Muscle of leg (tissue), 16 donors: ENCODE measurements at places on chromosomes 12 and 14. TPM values are rescaled to one million over a fixed set of nuclear protein-coding genes. Genes with fewer than 3 reads are reported as not detected.

DNA sequence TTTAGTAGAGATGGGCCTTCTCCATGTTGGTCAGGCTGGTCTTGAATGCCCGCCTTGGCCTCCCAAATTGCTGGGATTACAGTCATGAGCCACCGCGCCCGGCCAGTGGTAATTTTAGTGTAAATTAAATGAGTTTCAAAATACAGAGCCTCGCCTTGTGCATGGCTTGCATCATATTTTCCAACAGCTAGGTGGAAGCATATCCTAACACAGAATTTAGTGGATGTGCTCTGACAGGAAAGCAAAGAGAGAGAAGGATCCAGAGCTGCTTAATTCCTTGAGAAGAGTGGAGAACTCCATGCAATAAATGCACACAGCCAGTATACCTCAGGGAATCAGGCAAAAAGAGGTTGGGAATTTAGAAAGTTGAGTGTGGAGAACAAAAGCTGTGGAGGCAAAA, 2.5 kb downstream of the OR6C2 start:
- H3K27ac ChIP-seq: no peak overlapping the region
- H3K4me1 ChIP-seq: no peaks in the 10 kb centered on the region
- H3K27me3 ChIP-seq: no peaks in the 10 kb centered on the region
- peak; percentile 1 for DNase-seq
- no peaks in the 10 kb centered on the region for H3K36me3 ChIP-seq
- H3K4me3 ChIP-seq: no peak overlapping the region

Gene CEBPE
- 0.13 TPM for total RNA-seq

Gene UNC79
- 0.27 TPM for total RNA-seq

DNA sequence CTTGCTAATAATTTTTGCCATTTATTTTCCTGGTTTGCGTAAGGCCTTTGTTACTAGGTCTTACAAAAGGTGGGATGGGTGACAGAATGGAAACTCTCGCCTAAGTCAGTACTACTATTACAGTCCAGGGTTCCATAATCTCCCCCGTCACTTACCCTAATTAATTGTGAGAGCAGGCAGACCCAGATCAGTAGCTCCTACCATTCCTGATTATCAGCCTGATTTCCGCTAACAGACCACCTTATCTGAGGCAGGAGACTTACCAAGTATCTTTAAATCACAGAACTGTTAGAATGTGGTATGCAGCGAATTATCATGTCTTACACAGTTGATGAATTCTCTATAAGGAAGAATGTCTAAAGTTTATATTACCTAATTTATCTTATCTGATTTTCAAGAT, 234.7 kb downstream of the FOXN3 start:
- H3K27me3 ChIP-seq: no peaks in the 10 kb centered on the region
- H3K4me1 ChIP-seq: peaks cover 49% of the 10 kb centered on the region
- no peak overlapping the region for H3K4me3 ChIP-seq
- peaks cover 5% of the 10 kb centered on the region for H3K36me3 ChIP-seq
- no peak for DNase-seq

- H3K36me3 ChIP-seq: no peaks in the 10 kb centered on the region
- no peak overlapping the region for H3K27ac ChIP-seq
- H3K27me3 ChIP-seq: peaks cover 42% of the 10 kb centered on the region
- H3K4me1 ChIP-seq: no peaks in the 10 kb centered on the region
- no peak for DNase-seq
These were observed 140.0 kb upstream of the LHX5 start for GRCh38 chr12:113611652-113612051.

Gene ANO4
- 0.35 TPM for total RNA-seq

DNA sequence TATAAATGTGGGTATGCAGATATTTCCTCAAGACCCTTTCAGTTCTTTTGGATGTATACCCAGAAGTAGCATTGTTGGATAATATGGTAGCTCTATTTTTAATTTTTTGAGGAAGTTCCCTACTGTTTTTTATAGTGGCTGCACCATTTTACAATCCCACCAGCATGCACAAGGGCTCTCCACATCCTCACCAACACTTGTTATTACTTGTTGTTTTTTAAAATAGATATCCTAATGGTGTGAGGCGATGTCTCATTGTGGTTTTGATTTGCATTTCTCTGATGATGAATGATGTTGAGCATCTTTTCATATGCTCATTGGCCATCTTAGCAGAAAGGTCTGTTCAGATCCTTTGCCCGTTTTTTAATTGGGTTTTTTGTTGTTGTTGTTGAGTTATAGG, 47.1 kb downstream of the DIP2B start:
- no peaks in the 10 kb centered on the region for H3K36me3 ChIP-seq
- no peaks in the 10 kb centered on the region for H3K27me3 ChIP-seq
- H3K4me3 ChIP-seq: no peak overlapping the region
- DNase-seq: no peak

GRCh38 chr12:53795927-53796326, 44.1 kb upstream of the CISTR start:
- no peak overlapping the region for H3K4me3 ChIP-seq
- H3K4me1 ChIP-seq: no peaks in the 10 kb centered on the region
- no peak for DNase-seq
- no peak overlapping the region for H3K27ac ChIP-seq
- no peaks in the 10 kb centered on the region for H3K36me3 ChIP-seq

DNA sequence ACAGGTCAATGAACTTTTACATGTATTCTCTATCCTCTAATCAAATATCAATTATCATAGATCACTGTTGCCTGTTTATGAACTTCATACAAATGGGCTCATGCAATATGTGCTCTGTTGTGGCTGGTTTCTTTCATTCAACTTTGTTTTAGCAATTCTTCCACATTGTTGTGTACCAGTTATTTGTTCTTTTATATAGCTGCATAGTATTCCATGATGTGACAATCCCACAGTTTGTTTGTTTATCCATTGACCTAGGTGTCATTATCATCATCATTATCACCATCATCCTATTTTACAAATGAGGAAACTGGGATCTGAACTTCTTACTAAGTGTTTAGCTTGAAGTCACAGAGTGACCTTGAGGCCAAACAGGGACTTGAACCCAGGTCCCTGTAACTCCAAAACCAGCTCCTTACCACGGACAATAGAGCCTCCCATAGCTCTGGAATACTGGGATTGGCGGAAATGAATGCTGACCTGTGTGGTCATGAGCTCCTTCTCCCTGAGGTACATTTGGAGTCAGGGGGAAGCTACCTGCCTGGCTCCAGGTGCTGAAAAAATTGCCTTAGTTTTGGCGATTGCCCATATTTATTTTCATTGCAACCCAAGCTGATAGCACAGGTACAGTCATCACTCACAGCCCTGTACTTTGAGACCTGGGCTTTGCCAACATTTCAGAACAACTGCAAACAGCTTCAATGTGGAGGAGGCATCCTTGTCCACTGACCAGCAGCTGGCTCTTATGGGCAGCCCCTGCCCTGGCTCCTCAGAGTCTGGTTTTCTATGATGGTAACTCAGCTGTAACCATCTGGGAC, 9.2 kb downstream of the ZFP36L1 start:
- no peak overlapping the region for H3K4me3 ChIP-seq
- no peaks in the 10 kb centered on the region for H3K27me3 ChIP-seq
- H3K4me1 ChIP-seq: peaks cover 43% of the 10 kb centered on the region
- no peak overlapping the region for H3K27ac ChIP-seq
- peaks cover 23% of the 10 kb centered on the region for H3K36me3 ChIP-seq

Gene TPH2
- total RNA-seq: not detected

DNA sequence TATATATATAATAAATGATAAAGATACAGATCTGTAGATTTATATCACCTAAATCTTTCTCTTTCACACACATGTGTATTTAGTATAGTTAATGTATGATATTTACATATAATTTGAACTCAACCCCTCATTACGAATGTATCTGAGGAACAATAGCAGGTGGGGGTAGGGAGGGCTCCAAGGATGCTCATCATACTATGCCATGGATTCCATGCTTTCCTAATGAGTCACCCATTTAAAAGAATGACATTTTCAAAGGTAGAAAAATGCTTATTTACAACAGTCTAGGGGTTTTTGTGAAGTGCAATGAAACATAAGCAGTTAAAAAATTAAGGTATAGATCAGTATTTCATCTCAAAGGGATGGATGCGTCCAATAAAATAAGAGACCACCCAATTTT, 181.6 kb downstream of the SOX5 start:
- no peaks in the 10 kb centered on the region for H3K36me3 ChIP-seq
- no peaks in the 10 kb centered on the region for H3K27me3 ChIP-seq
- H3K4me1 ChIP-seq: no peaks in the 10 kb centered on the region
- H3K4me3 ChIP-seq: no peak overlapping the region
- no peak overlapping the region for H3K27ac ChIP-seq

- H3K4me3 ChIP-seq: no peak overlapping the region
- H3K4me1 ChIP-seq: peaks cover 6% of the 10 kb centered on the region
- H3K27me3 ChIP-seq: no peaks in the 10 kb centered on the region
- peak overlapping the region; percentile 70 for H3K27ac ChIP-seq
- DNase-seq: peak; percentile 84
These were observed 26.8 kb upstream of the DAAM1 start for GRCh38 chr14:59161561-59162175.

Gene AICDA
- 0.40 TPM for total RNA-seq

GRCh38 chr12:125053821-125054220, 11.4 kb upstream of the AACS start:
- no peak overlapping the region for H3K4me3 ChIP-seq
- H3K27ac ChIP-seq: no peak overlapping the region
- no peaks in the 10 kb centered on the region for H3K36me3 ChIP-seq
- H3K4me1 ChIP-seq: peaks cover 3% of the 10 kb centered on the region

- H3K27ac ChIP-seq: no peak overlapping the region
- DNase-seq: peak; percentile 33
- H3K36me3 ChIP-seq: no peaks in the 10 kb centered on the region
- H3K4me1 ChIP-seq: no peaks in the 10 kb centered on the region
These were observed 544.2 kb downstream of the ETNK1 start for GRCh38 chr12:23169012-23169695.

GRCh38 chr12:46629331-46630229, 196.2 kb downstream of the SLC38A4 start:
- no peaks in the 10 kb centered on the region for H3K27me3 ChIP-seq
- peak; percentile 45 for DNase-seq
- no peak overlapping the region for H3K27ac ChIP-seq
- H3K36me3 ChIP-seq: no peaks in the 10 kb centered on the region
- H3K4me1 ChIP-seq: no peaks in the 10 kb centered on the region
- H3K4me3 ChIP-seq: no peak overlapping the region

- H3K27me3 ChIP-seq: no peaks in the 10 kb centered on the region
- peak overlapping the region; percentile 99 for H3K27ac ChIP-seq
- peak; percentile 21 for DNase-seq
- H3K4me1 ChIP-seq: peaks cover 18% of the 10 kb centered on the region
- peak overlapping the region; percentile 100 for H3K4me3 ChIP-seq
These were observed 856 bp upstream of the EIF4B start for GRCh38 chr12:53005215-53005985.

Gene ARHGEF25
- 32.3 TPM for total RNA-seq

- peaks cover 13% of the 10 kb centered on the region for H3K4me1 ChIP-seq
- peak overlapping the region; percentile 98 for H3K27ac ChIP-seq
- no peaks in the 10 kb centered on the region for H3K27me3 ChIP-seq
These were observed 17.6 kb upstream of the EID3 start for GRCh38 chr12:104285740-104286515.

- no peaks in the 10 kb centered on the region for H3K27me3 ChIP-seq
- H3K4me3 ChIP-seq: no peak overlapping the region
- H3K36me3 ChIP-seq: peaks cover 10% of the 10 kb centered on the region
- no peak for DNase-seq
- H3K27ac ChIP-seq: no peak overlapping the region
These were observed 51.6 kb downstream of the PLEKHG3 start for GRCh38 chr14:64755781-64756221.

Gene FAM90A1
- total RNA-seq: 0.09 TPM

DNA sequence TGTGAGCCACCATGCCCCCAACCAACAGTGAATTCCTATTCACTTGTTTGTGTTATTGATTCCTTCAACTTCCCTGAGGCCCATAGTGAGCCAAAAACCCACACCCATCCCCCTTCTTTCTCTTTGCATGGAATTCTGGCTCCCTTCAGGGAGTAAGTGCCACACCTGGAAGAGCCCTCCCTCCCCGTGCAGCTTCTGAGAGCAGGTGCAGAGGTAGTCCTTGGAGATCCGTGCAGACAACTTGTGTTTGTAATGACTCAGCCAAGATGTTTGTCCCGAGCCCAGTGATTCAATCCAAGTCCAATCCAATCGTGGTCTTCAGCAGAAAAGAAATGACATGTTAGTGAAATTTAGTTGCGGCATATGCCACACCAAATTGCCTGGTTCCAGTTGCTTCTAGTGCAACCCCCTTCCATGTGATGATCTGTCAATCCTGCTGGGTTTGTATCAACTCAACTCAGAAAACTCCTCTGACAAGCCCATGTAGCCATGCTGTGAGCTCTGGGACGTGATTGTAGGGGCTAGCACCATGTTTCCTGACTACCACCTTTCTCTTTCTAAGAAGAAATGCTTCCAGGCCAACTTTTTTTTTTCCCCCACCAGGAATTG, 27.5 kb downstream of the GPRC5A start:
- no peaks in the 10 kb centered on the region for H3K27me3 ChIP-seq
- DNase-seq: no peak
- H3K27ac ChIP-seq: no peak overlapping the region
- peaks cover 24% of the 10 kb centered on the region for H3K4me1 ChIP-seq
- no peaks in the 10 kb centered on the region for H3K36me3 ChIP-seq
- no peak overlapping the region for H3K4me3 ChIP-seq

GRCh38 chr12:18700271-18700670, 37.5 kb downstream of the PLCZ1 start:
- no peak overlapping the region for H3K27ac ChIP-seq
- no peaks in the 10 kb centered on the region for H3K36me3 ChIP-seq
- no peaks in the 10 kb centered on the region for H3K4me1 ChIP-seq

Gene PTPRR
- total RNA-seq: 2.0 TPM

GRCh38 chr12:54438517-54438916, 19.5 kb upstream of the ITGA5 start:
- no peak overlapping the region for H3K27ac ChIP-seq
- peaks cover 9% of the 10 kb centered on the region for H3K4me1 ChIP-seq
- DNase-seq: no peak

- no peak overlapping the region for H3K27ac ChIP-seq
- H3K27me3 ChIP-seq: no peaks in the 10 kb centered on the region
- H3K4me1 ChIP-seq: no peaks in the 10 kb centered on the region
- DNase-seq: no peak
These were observed 160.8 kb downstream of the CCER1 start for GRCh38 chr12:90794212-90794611.

DNA sequence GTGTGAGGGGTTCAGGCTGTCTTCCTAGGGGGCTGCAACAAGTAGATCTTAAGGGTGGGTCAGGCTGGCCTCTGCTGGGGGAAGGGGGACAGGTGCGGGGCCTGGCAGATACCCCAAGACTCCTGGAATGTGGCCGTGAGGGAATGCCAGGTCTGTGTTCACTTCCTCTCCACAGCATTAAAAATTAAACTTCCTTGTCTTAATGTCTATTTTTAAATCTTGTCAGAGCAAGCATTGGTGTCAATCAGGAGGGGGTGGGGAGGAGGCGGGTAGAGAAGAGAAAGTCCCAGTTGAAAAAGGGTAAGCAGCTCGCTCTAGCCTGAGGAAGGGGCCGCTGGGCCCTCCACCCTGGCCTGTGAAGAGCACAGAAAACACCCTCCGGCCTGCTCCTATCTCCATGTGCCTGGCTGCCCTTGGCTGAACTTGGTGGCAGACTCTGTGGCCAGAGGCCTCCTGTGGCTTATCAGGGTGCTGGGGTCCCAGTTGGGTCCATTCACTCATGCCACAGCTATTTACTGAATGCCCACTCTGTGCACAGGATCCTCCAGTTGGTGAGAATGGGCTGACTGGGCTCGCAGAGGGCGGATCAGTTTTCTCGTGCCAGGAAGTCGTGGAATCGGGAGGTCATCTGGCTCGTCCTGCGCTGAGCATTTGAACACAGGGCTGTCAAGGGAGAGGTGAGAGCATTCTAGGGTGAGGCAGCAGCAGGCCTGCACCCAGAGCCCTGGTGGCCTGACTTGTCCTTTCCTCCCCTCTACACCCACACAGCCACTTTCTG, 128.8 kb downstream of the TSPAN9 start:
- H3K27me3 ChIP-seq: peaks cover 11% of the 10 kb centered on the region
- H3K36me3 ChIP-seq: peaks cover 23% of the 10 kb centered on the region
- no peak overlapping the region for H3K4me3 ChIP-seq
- no peak for DNase-seq
- peaks cover 71% of the 10 kb centered on the region for H3K4me1 ChIP-seq
